Heart right ventricle (tissue), 16 donors: ENCODE measurements at places on chromosomes 11 and 22. TPM values are rescaled to one million over a fixed set of nuclear protein-coding genes. Genes with fewer than 3 reads are reported as not detected.

- no peaks in the 10 kb centered on the region for H3K36me3 ChIP-seq
- peaks cover 97% of the 10 kb centered on the region for H3K27me3 ChIP-seq
- no peak for DNase-seq
- peak overlapping the region; percentile 53 for H3K4me3 ChIP-seq
- no peaks in the 10 kb centered on the region for H3K4me1 ChIP-seq
Observed at GRCh38 chr11:92225568-92226330, 1.1 kb downstream of the FAT3 start.

LMNTD2 gene
- total RNA-seq: 0.47 TPM

DNA sequence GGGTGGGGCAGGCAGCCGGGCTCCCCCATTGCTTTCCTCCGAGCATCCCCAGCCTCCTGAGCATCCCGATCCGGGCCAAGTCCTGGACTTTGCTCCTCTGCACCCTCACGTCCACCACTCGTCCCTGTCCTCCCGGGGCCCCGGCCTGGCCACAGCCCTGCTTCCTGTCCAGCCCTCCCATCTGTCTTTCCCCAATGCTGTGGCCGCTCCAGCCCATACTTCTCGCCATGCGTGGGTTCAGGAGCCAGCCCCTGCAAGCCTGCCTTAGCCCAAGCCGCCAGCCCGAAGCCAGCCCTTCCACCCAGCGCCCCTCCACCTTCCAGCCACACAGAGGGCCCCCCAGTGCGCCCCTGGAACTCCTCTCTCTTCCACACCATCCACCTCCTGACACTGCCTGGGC is 23.8 kb downstream of the MRPL23 start:
- H3K27me3 ChIP-seq: no peaks in the 10 kb centered on the region
- H3K4me3 ChIP-seq: no peak overlapping the region
- no peak overlapping the region for H3K27ac ChIP-seq
- H3K36me3 ChIP-seq: no peaks in the 10 kb centered on the region
- no peaks in the 10 kb centered on the region for H3K4me1 ChIP-seq

DNA sequence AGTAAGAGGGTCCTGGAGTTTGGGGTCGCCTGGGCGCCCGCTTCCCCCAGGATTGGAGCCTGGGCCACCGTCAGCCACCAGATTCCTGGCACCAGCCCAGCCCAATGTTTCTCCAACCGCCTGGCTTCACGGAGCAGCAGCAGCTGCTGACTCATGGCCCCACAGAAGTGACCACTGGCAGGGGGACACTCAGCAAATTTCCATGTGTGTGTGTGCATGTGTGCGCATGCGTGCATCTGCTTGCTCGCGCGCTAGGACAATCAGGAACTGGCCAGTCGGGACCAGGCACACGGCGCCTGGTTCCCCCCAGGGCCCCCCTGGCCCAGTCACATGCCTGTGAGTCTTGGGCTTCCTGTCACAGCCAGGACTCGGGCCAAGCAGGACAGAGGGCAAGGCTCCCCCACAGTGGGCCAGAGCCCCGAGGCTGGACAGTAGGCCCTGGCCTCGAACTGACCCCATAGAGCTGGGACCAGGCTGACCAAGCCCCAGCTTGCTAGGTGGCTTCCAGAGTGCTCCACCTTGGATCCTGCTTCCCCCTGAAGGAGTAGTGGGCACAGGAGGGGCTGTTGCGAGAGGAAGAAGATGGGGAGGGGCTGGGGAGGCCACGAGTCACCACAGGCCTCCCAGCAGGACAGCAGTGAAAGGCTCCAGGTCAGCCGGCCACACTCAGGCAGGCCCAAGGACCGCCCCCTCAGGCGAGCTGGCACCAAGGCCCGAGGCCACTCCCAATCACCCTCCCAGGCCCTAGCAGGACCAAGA is 3.2 kb downstream of the CTSD start:
- DNase-seq: peak; percentile 89
- peaks cover 25% of the 10 kb centered on the region for H3K36me3 ChIP-seq
- peaks cover 84% of the 10 kb centered on the region for H3K4me1 ChIP-seq
- H3K27me3 ChIP-seq: no peaks in the 10 kb centered on the region
- H3K4me3 ChIP-seq: peak overlapping the region; percentile 100

DNA sequence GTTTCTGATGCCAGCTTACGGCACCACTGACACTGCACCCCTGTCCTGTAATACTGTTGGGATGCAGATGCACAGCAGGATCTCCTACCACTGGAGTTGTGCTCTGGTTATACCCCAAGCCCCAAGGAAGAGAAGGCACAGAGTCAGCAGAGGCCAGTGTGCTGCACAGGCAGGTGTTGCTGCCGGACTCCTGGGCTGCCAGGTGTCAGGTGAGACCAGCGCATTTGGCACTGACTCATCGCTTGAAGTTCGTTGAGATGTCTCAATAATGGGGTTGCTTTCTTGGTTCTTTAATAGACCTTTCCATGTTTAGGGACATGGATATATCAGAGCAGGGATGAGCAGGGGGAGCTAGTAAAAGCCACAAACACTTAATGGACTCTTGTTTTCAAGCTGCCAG is 75.7 kb upstream of the TTC12 start:
- H3K36me3 ChIP-seq: peaks cover 48% of the 10 kb centered on the region
- DNase-seq: no peak
- H3K27ac ChIP-seq: no peak overlapping the region
- H3K4me3 ChIP-seq: no peak overlapping the region

SHISAL1 gene
- total RNA-seq: 0.15 TPM

MS4A7 gene
- total RNA-seq: 23.9 TPM

DNA sequence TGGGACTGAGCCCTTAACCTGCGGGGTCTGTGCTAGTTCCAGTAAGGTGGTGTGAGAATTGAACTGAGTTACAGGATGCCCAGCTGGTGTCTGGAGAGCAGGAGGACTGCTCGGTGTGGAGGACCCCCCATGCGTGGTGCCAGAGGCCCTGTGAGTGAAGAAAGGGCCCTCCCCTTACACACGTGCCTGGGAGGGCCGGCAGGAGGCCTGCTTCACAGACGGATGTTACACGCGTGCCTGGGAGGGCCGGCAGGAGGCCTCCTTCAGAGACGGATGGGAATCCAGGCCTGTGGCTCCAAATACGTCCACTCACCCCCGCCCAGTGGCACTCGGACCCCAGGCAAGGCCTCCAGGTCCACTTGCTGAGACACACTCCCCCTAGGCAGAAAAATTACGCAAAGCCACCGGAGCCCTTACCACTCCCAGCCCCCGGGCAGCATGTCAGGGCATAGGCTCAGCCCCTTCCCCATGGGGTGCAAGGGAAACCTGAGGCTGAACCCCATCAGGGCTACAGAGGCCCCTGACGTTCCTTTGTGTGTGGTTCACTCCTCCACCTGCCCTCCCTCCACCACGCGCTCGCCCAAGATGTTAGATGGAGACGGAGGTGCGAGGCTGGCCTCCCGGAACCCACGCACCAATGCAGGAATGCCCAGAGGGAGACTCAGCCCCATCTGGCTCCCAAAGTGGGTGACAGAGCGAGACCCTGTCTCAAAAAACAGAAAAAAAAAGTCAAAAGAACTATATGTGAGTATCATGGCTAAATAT is 227.8 kb downstream of the BRD1 start:
- H3K36me3 ChIP-seq: no peaks in the 10 kb centered on the region
- no peak for DNase-seq
- H3K4me1 ChIP-seq: no peaks in the 10 kb centered on the region
- H3K27me3 ChIP-seq: peaks cover 4% of the 10 kb centered on the region

PIWIL4 gene
- total RNA-seq: 0.69 TPM

MYBPC3 gene
- total RNA-seq: 2,639 TPM

- no peaks in the 10 kb centered on the region for H3K36me3 ChIP-seq
- no peak overlapping the region for H3K4me3 ChIP-seq
- H3K27me3 ChIP-seq: peaks cover 13% of the 10 kb centered on the region
- no peak overlapping the region for H3K27ac ChIP-seq
Observed at GRCh38 chr11:45563171-45563570, 102.3 kb downstream of the CHST1 start.

- H3K27ac ChIP-seq: no peak overlapping the region
- H3K36me3 ChIP-seq: no peaks in the 10 kb centered on the region
- H3K4me3 ChIP-seq: no peak overlapping the region
Observed at GRCh38 chr11:31106326-31106725, 263.2 kb downstream of the DCDC1 start.

GRCh38 chr11:4882543-4882942 is 843 bp downstream of the OR51T1 start:
- no peak for DNase-seq
- H3K27me3 ChIP-seq: no peaks in the 10 kb centered on the region
- H3K4me1 ChIP-seq: no peaks in the 10 kb centered on the region
- no peaks in the 10 kb centered on the region for H3K36me3 ChIP-seq
- no peak overlapping the region for H3K4me3 ChIP-seq
- no peak overlapping the region for H3K27ac ChIP-seq

- no peak for DNase-seq
- no peaks in the 10 kb centered on the region for H3K27me3 ChIP-seq
- no peaks in the 10 kb centered on the region for H3K4me1 ChIP-seq
- H3K36me3 ChIP-seq: no peaks in the 10 kb centered on the region
Observed at GRCh38 chr11:128411812-128412211, 175.5 kb downstream of the ETS1 start.

DNA sequence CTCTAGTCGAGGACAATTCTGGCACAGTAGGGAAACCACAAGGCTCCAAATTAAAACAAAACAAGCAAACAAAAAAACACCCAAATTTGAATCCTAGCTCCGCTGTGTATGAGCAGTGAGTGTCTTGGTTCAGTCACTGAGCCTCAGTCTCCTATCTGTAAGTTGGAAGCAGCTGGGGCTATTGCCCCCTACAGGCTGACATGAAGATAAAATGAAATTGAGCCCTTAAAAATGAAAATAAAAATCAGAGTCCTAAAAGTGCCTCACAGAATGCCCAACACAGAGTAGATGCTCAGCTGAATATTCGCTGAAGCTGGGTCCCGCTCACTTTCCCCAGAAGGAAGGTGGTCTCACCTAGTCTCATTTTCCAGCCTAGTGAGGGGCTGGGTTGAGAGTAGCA is 65.2 kb downstream of the PDE2A start:
- DNase-seq: no peak
- H3K4me1 ChIP-seq: peaks cover 45% of the 10 kb centered on the region
- H3K27me3 ChIP-seq: no peaks in the 10 kb centered on the region
- H3K36me3 ChIP-seq: no peaks in the 10 kb centered on the region
- H3K4me3 ChIP-seq: no peak overlapping the region

DNA sequence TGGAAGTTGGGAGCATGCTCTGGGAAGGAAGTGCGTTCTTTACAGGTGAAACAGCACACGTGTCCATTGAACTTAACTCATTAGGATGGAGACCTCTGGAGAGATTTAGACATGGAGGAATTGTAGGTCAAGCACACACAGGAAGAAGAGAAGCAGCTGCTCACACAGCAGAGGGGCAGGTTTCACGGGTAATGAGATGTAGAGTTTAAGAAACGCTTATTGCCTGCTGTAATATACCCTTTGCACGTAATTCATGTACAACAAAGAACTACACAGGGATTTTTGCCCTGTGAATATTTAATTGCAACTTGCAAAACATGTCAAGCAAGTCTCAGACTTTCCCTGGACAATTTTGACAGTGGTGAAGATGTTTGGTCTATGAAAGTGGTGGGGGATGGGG is 508.0 kb downstream of the OPCML start:
- H3K36me3 ChIP-seq: no peaks in the 10 kb centered on the region
- DNase-seq: no peak
- H3K4me1 ChIP-seq: no peaks in the 10 kb centered on the region
- peaks cover 50% of the 10 kb centered on the region for H3K27me3 ChIP-seq
- H3K4me3 ChIP-seq: no peak overlapping the region
- H3K27ac ChIP-seq: no peak overlapping the region

SMDT1 gene
- total RNA-seq: 153 TPM

NPTXR gene
- total RNA-seq: 32.9 TPM

- no peaks in the 10 kb centered on the region for H3K36me3 ChIP-seq
- DNase-seq: peak; percentile 54
- no peaks in the 10 kb centered on the region for H3K27me3 ChIP-seq
- peak overlapping the region; percentile 90 for H3K4me3 ChIP-seq
- H3K27ac ChIP-seq: peak overlapping the region; percentile 99
- H3K4me1 ChIP-seq: peaks cover 57% of the 10 kb centered on the region
Observed at GRCh38 chr11:65424205-65425104, 1.9 kb downstream of the NEAT1 start.

DNA sequence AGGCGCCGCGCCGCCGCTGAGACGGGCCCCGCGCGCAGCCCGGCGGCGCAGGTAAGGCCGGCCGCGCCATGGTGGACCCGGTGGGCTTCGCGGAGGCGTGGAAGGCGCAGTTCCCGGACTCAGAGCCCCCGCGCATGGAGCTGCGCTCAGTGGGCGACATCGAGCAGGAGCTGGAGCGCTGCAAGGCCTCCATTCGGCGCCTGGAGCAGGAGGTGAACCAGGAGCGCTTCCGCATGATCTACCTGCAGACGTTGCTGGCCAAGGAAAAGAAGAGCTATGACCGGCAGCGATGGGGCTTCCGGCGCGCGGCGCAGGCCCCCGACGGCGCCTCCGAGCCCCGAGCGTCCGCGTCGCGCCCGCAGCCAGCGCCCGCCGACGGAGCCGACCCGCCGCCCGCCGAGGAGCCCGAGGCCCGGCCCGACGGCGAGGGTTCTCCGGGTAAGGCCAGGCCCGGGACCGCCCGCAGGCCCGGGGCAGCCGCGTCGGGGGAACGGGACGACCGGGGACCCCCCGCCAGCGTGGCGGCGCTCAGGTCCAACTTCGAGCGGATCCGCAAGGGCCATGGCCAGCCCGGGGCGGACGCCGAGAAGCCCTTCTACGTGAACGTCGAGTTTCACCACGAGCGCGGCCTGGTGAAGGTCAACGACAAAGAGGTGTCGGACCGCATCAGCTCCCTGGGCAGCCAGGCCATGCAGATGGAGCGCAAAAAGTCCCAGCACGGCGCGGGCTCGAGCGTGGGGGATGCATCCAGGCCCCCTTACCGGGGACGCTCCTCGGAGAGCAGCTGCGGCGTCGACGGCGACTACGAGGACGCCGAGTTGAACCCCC is 798 bp downstream of the BCR start:
- peaks cover 9% of the 10 kb centered on the region for H3K4me1 ChIP-seq
- peak overlapping the region; percentile 76 for H3K27ac ChIP-seq
- peak overlapping the region; percentile 72 for H3K4me3 ChIP-seq
- DNase-seq: no peak

DNA sequence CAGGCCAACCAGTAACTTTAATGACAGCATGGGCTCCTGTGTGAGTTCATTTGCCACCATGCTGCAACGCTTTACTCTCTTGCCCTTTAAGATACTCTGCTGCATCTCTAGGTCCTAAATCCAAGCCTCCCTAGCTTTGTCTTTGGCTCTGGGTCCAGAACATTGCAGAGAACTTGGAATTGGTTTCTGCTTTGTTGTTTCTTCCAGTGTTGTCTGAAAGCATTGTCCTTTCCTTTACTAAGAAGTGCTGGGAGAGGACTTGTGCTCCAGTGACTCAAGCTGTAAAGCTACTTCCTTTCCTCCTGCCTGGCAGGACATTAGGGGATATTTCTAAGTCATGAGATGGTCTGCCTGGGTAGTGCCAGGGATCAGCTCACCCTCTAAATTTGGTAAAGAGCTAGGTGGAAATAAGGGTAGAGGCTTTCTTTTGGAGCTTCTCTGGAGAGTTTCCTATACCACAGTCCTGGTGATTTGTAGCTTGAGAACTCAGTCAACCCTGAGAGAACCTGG is 202.5 kb upstream of the CADM1 start:
- no peak overlapping the region for H3K27ac ChIP-seq
- DNase-seq: no peak
- no peaks in the 10 kb centered on the region for H3K36me3 ChIP-seq
- no peaks in the 10 kb centered on the region for H3K4me1 ChIP-seq
- H3K27me3 ChIP-seq: no peaks in the 10 kb centered on the region
